ENCODE measurements at places on chromosomes 12 and 14.

DNA sequence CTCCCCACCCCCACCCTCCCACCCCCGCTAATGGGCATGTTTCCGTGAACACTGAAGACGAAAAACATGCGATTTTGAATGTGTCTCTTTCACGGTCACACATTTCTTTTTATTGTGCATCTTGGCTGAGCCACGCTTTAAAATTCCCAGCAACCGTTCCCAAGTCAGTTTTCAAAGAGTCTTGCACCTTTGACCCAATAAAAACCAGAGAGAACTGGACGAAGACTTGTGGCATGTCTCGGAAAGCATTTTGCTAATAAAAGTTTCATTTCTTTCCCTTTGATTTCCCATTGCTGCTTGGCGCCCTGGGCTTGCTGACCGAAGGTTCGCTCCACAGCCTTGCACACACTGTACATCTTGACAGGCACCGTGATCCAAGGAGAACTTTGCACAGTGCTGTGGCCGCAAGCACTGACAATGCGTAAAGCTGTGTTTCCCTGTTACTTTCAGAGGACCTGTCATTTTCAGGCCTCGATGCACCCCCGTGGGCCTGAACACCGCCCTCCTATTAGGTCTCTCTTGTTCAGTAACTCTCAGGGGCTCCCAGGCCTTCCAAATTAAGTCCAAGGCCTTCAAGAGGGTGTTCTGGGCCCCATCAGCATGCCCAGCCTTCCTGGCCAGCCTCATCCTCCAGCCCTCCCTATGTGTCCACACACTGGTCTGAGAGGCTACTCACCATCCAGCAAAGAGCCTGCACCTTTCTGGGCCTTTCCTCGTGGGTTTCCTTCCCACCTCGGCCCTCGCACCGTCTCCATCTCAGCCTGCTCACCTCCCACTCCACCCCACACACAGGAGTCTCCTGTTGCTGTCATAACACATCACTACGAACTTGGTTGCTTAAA, 63.4 kb upstream of the DIO3 start:
- no peak for DNase-seq

DNA sequence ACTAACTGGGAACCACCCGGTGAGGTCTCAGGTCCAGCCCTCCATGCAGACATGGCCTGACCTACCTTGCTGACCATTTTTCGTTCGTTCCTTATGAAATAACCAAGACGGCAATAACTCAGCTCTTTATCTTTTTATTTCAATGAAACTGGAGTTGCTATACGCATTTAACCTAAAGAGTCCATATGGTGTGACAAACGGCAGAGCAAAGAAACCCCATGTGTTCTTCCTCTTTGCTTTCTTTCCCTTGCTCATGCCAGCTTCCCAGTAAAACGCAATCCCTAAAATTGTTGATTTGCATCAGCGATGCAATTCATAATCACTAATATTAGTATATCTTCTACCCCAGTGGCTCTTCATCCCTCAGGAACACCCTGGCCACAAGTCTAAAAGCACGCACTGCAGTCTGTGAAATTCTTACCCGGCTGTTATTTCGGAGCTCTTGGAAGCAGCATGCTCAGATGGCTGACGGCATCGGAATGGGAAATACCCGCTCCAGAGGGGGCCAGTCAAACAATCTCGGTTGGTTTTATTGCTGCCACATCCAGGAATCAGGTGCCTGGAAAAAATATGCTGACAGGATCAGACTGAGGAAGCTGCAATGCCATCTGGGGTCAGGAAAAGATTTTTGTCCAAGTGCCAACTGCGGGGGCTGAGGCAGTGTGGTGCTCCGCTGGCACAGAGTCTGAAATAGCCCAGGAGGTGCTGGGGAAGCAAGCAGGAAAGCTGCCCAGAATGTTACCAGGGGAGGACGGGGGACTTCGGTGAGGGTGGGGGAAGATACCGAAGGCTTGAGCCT, 28.2 kb upstream of the KCNA1 start:
- DNase-seq, result no peak

- DNase-seq, result no peak
These were observed 23.3 kb downstream of the SLC38A2 start for GRCh38 chr12:46349253-46349652.

DNA sequence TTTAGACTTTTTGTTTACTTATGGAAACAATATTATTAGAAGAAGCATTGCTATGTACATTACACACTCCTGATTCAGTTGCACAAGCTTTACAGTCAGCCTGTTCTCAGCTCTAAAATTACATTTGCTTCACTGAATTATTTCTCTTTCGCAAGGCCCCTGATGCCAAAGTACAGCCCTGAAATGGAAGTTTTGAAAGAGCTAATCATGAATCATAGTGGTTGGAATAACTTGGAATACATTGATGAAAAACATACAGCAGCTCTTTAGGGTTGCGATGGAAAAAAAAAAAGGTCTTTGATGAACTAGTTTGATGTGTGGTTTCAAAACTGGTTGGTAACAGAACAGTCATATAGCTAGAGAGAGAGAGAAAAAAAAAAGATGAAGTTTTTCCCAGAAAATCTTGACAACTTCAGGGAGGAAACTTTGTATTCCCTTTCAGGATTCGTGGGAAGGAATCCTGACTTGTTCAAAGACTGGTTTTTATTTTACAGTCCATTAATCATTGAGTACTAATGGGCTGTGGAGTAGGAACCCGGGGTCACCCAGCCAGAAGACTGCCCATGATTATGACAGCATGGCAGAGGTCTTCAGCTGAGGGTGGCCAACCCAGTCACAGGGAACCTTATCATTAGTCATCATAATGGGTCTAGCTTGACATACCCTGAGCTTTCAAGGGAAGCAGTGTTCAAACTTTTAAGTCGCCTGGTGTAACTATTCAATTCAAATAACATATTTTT, 460.1 kb downstream of the NAV3 start:
- no peak for DNase-seq

Measured in CD8-positive, alpha-beta memory T cell (primary cell).